ENCODE measurements at places on chromosomes 7 and 10.

DNA sequence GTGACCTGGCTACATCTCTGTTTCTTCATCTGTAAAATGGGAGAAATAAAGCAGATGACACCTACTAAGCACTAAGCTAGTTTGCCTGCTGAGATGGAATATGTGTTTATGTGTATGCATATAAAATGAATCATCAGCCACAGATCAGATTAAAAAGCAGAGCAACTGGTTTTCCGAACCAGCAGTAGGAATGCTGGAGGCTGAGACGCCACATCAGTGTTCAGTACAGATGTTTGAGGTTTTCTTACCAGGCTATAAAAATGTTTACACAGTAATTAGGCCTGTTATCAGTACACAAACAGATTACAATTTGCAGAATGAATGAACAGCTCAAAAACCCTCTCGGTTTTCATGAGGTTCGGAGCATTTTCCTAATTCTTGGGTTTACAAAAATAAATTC is 85.8 kb downstream of the CALN1 start:
- DNase-seq: no peak

DNA sequence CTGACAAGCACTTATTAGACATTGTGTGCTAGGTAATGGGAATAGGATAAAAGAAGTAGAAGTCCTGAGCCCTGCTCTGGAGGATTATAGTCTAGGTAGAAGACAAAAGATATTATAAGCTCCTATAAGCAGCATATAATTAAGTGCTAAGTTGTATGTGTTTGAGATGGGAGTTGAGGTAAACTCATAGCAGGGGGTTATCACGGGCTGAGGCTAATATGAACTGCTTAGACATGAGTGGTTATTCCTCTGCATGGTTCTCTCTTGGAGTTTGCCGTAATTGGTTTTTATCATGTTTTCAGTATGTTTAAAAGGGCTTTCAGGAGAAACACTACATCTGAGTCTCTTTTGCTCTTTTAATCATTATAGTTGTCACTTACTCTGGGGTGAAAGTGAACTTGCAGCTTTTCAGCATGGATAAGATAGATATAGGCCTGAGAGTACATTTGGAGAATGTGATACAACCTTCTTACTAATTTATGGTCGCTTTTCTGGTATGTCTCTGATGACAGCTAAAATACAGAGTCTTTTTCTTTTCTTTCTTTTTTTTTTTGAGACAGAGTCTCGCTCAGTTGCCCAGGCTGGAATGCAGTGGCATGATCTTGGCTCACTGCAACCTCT is 39.0 kb downstream of the SMNDC1 start:
- DNase-seq: no peak

DNA sequence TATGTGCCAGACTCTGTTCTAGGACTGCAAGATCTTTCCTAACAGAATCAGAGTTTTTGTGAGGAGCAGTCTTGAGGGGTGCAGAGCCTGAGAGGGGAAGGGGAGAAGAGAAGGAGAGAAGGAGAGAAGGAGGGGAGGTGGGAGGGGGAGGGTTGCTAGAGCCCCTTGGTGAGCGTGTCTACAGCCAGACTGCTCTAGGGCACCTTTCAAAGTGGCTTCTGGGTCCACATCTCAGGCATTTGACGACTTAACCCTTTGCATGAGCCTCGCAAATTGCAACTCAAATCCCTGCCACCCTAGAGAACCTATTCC is 31.1 kb upstream of the LEP start:
- no peak for DNase-seq

DNA sequence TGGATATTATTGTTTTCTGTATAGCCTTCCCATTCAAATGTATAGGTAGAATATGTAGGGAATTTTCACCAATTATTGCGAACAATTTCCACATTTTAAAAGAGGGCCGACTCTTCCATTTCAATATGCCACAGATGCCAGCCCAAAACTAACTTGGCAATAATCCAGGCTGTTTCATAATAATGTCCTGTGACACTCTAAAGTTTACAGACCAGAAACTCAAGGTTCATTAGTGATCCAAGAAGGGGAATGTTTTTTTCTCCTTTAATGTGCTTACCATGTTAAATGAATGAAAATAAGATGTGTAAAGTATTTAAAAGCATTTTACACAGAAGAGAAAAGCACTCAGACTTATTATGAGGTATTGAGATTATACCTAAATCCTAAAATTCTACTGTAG is 63.0 kb upstream of the FAM3C start:
- no peak for DNase-seq

GRCh38 chr7:133207687-133208086 is 45.2 kb upstream of the EXOC4 start:
- no peak for DNase-seq

DNA sequence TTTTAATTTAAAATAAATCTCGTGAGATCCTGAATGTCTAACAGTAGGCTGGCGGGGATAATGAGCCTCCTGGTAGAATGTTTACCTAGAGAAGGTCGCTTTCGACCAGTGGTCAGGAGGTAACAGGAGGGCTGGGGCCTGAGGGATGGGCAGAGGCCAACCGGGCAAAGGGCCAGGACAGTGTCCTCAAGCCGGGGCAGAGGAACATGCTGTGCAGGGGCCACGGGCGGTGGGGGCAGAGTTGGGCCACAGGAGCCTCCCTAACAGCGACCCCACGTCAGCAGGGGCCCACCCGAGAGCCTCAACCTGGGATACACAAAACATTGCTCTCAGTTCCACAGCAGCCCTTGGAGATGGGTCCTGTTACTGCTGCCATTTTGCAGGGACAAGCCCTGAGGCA is 14.5 kb downstream of the CFAP46 start:
- DNase-seq: no peak

- no peak for DNase-seq
Measured at GRCh38 chr7:69732203-69732602, 133.9 kb downstream of the AUTS2 start.

DNA sequence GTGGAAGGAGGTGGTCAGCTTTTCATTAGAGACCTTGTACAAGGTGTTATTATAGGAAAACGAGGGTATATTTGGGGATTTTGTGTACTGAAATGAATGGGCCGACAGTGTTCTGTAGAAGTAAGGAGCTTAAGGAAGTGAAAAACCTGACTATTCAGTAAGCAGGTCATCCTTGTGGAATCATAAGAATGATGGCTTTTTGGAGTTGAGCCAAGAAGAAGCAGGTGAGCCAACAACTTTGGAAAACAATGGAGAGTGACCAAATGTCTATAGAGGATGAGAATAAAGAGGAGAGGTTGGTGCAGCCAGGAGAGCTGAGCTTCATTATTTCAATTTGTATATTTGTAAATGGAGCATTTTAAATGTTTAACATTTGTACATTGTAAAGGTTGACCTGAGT is 595.7 kb downstream of the CCSER2 start:
- DNase-seq: no peak

DNA sequence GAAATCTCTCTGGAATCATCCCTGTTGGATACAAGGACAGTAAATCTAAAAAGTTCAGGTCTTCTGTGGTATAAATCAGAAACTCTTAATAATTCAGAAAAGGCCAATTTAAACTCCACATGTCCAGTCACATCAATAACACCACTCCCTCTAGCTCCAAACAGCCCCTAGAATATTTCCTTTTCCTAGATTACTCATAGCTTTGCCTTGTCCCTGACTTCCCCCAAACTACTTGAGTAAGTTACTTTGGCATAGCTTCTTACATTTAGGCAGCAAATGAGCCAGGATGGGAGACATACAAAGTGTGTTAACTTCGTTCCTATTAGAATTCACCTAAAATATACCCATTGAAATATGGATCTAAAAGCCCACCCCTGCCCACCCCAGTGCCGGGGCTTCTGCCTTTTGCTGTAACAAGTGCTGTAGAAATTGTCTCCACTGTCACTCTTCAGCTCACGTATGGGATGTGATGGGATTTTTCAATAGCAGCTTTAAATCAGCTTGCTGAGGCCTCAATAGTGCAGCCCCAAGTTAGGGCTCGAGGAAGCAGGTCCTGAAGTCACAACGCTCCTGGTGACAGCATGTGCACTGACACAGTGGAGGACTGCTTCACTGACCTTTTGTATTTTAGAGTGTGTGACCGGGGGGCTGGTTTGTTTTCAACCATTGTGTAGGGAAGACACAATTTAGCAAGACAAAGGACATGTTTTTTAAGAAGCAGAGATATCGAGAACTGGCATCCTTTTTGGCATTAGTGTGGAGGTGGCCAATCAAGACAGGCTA is 218.2 kb upstream of the KMT2E start:
- DNase-seq: no peak

DNA sequence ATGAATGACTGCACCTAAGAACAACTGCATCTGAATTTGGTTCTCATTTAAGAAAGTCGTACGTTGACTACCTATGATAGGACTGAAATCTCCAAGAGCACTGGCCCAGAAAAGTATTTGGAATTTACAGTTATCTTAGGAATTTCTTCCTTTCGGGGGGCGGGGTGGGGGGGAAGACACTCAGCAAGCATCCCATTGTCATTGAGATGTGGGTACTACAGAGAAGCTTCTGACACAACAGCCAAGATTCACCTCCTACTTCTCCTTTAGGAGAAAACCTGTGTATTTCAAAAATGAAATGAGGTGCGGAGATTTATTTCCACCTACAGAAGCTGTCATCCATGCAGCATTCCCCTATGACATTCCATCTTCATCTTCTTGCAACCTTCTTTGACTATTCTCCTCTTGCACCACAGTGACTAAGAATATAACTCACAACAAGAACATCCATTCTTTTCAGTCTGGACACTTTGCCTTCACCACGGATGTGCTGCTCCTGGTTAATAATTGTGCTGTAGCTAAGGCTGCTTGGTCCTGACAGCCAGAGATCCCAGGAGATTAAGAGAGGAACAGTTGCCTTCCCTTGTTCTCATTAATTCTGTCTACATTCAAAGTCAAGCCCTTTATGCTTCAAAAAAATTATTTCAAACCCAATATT is 98.4 kb upstream of the FRMD4A start:
- DNase-seq: no peak

GRCh38 chr7:107274506-107274905 is 105.7 kb downstream of the HBP1 start:
- DNase-seq: no peak

GRCh38 chr7:114081606-114082425 is 163.0 kb upstream of the PPP1R3A start:
- DNase-seq: no peak

DNA sequence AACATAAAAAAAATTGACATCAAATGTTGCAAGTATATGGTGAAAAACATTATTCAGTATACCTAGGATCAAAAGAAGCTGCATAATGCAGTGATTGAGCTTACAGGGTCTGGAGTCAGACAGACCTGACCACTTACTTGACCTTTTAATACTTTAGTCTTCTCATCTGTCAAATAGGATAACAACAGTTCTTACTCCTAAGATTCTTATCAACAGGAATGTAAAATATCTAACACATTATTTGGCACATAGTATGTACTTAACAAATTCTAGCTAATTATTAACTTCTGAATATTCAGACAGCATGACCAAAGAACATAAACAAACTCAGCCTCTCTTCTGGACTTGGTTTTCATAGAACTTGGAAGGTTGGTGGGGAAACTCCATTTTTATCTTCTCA is 45.6 kb upstream of the PIP4K2A start:
- DNase-seq: no peak

DNA sequence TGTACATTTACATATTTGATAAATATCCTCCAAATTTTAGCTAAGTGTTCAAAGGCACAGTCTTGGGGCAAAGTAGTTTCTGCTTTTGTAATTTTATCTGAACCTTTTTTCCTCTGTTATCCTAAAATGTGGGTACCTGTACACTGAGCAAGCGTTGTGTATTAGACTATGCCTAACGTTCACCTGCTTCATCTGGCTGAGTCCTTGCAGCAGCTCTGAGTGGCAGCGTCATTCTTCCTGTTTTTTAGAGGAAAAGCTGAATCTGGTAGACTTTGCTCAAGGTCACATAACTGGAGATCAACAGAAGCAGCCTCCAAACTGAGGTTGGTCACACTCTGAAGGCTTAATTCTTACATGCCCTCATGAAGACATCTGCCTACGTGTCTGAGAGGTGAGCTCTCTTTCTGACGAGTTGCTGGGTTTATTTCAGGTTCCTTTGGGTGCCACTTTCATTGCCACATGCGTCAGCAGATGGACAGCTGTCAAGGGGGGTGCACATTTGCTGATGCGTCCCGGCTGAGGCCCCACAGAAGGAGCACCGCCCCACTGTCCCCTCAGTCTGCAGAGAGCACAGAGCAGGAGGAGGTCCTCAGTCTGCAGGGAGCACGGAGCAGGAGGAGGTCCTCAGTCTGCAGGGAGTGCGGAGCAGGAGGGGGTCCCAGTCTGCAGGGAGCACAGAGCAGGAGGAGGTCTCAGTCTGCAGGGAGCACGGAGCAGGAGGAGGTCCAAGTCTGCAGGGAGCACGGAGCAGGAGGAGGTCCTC is 406.5 kb upstream of the SHH start:
- no peak for DNase-seq

DNA sequence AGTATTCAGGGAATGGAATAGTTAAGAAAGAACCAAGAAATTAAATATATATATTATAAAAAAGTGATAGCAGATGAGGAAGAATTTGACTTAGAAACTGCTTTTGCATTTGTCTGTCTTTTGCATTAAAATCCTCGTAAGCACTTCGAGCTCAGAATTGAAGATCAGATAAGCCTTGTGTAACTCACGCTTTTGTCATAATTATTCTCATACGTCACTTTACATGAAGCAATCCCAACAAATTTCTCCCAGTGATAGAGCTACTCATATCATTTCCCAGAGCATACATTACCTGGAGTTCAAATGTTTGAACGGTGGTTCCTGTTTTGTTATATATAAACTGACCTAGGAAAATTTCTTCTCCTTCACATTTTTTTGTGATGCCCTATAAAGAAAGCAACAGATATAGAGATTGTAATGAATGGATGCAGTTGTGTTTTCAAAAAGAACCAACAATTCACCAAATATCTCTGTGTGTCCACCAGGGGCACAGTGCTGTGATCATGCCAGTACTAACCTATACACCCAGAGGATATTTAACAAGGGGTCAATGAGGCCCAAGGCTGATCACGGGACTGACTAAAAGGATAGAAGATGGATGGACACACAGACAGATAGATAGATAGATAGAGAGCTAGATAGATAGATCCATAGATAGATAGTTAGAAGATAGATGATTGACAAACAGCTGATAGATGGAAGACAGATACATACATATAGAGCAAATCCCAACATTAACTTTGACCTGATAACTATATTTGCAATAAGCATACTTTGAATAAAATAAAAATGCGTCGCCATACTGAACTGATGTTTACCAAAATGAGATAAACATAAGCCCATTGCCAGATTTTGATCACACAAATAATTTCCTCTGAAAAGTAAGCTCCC is 9.3 kb upstream of the HUS1 start:
- no peak for DNase-seq

DNA sequence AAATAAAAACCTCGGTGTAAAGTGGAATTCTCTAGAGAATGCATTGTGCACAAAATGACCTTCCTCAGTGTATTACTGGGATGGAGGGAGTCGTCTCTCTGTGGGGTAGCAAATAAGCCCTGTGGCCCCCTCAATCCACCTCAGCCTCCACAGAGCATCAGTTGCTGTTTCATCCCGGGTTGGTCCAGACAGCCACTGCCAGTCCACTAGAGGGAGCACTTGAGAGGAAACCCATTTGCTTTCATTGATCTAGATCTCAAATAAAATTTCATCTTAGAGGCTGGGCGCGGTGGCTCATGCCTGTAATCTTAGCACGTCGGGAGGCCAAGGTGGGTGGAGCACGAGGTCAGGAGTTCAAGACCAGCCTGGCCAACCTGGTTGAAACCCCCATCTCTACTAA is 1128.7 kb downstream of the CNTNAP2 start:
- no peak for DNase-seq

GRCh38 chr7:19239951-19240350 is 94.7 kb upstream of the FERD3L start:
- DNase-seq: no peak
